Activated CD4-positive, alpha-beta T cell treated with anti-CD3 and anti-CD28 coated beads for 24 hours (primary cell): ENCODE measurements at places on chromosomes 13 and 19.
A peak's percentile ranks its signal among the peaks of the same experiment; 100 is the strongest.

GRCh38 chr13:67229481-67230403 lies at the start of gene PCDH9:
Gene PCDH9 (minus strand): TSS chr13:67230336. CDS start chr13:67228440, 1,896 bp downstream.
- DNase-seq, result no peak

GRCh38 chr19:13784731-13785452 lies 10.4 kb upstream of the ZSWIM4 start:
- peak; percentile 60 for DNase-seq

DNA sequence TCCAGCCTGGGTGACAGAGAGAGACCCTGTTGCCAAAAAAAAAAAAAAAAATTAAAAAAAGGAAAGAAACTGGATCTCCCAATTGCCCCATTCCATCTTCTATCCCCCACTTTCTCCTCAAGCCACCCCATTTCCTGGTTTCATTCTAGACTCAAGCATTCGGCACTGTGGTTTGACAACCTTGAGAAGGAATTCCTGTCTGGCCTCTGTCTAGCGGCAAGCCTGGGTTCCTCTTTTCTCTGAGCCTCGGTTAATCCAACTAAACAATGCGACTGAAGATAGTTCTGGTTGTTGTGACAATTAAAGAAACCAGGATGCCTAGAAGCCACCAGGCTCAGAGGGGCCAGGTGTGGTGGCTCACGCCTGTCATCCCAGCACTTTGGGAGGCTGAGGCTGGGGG lies 3.3 kb upstream of the C3 start:
- DNase-seq, result no peak

- no peak for DNase-seq
Observed at GRCh38 chr13:27868641-27869435, 51.0 kb upstream of the PDX1 start.

- DNase-seq, result no peak
Observed at GRCh38 chr13:101795025-101795424, 342.6 kb downstream of the ITGBL1 start.

GRCh38 chr19:54133312-54133956 lies 4.1 kb upstream of the CNOT3 start:
- no peak for DNase-seq

DNA sequence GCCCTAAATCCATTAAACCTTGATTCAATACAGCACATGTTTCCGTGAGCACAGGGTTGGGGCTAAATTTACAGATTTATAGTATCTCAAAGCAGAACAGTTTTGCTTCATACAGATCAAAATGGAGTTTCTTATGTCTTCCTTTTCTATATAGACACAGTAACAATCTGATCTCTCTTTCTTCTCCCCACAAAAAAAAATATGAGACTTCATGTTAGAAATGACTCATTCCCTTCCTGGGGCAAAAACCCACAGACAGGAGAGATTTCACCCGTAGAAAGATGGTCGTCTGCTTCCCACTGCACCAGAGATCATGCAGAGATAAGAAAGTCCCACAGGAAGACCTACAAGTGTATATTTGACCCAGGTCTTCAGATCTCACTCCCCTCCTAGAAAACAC lies 7.7 kb upstream of the ZNF611 start:
- no peak for DNase-seq

GRCh38 chr19:9498183-9498902 lies at the start of gene ZNF560:
Gene ZNF560 (minus strand): TSS chr19:9498616. CDS start chr19:9475313, 23,303 bp downstream.
- no peak for DNase-seq

DNA sequence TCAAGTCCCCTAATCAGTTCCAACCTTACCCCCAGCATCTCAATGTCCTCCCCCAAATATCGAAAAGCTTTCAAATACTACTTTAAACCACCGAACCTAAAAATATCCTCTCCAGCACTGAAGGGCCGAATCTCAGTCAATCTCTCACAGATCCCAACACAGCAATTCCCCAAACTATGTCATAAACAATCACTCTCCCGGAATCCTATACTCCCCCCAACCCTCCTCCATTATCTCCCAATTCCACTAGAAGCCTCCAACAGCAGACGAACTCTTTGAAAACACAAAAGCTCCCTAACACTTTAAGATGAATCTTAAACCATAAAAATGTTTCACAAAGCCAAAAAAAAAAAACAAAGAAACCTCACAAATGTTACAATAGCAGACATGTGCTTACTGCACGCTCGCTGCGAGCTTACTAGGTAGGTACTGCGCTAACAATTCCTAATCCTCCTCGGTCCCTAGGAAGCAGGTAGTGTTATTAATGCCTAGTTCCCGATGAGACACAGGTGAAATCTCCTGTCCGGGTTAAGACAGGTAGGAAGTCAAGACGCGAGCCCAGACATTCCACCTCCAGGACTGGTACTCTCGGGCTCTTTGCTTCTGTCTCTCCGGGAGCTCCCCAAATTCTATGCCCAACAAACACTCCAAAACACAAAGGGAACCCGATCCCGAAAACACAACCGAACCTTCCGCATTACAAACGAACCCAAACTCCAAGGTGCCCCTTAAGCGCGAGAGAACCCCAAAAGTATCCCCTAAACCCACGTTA lies 14.2 kb downstream of the FBXO46 start:
- no peak for DNase-seq

- DNase-seq, result no peak
Observed at GRCh38 chr13:40599747-40600146, 66.7 kb downstream of the FOXO1 start.

- no peak for DNase-seq
Observed at GRCh38 chr13:114154476-114154875, 22.1 kb upstream of the RASA3 start.

DNA sequence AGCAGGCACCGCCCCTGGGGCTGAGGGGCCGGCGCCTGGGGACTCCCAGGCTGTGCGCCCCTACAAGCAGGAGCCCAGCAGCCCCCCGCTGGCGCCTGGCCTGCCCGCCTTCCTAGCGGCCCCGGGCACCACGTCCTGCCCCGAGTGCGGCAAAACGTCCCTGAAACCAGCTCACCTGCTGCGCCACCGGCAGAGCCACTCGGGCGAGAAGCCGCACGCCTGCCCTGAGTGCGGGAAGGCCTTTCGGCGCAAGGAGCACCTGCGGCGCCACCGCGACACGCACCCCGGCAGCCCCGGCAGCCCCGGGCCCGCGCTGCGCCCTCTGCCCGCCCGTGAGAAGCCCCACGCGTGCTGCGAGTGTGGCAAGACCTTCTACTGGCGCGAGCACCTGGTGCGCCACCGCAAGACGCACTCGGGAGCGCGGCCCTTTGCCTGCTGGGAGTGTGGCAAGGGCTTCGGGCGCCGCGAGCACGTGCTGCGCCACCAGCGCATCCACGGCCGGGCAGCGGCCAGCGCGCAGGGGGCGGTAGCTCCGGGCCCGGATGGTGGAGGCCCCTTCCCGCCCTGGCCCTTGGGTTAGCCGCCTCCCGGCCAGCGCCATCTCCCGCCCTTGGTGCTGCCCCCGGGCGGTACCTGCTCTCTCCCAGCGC lies 16.1 kb upstream of the GALP start:
- DNase-seq, result no peak

DNA sequence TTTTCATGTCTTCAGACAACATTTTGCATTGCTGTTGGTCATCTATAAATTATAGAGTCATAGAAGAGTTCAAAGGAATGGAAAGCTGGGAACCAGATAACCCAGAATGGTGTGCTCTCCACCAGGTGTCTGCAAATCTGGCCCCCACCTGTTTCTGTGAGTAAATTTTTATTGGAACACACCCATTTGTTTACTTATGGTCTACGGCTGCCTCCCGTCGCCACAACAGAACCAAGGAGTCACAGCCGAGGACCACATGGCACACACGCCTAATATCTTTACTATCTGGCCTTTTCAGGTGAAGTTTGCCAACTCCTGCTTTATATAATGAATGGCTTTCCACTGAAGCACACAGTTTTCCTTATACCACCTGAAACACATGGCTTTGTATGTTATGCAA lies 58.2 kb downstream of the EFNB2 start:
- no peak for DNase-seq

GRCh38 chr13:100275746-100276145 lies 186.9 kb downstream of the PCCA start:
- DNase-seq, result no peak

DNA sequence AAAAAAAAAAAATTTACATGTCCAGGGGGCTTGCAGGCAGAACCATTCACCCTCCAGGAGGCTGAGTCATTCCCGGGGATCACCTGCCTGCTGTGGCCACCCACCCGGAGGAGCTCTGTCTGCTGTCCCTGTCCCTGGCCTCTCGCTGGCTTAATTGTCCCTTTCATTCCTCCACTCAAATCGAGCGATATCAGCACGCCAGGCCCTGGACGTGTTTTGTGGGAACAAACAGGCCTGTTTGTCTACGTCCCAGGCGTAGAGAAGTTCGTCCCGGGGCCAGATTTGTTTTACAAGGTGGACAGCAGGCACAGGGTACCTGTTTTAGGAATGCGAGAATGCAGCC lies 21.2 kb downstream of the SULT2B1 start:
- no peak for DNase-seq

- no peak for DNase-seq
Observed at GRCh38 chr13:105442949-105443699, 1092.3 kb downstream of the EFNB2 start.

- no peak for DNase-seq
Observed at GRCh38 chr13:94009701-94010100, 469.8 kb downstream of the DCT start.

GRCh38 chr13:79742923-79743322 lies 262.0 kb downstream of the NDFIP2 start:
- DNase-seq, result no peak

DNA sequence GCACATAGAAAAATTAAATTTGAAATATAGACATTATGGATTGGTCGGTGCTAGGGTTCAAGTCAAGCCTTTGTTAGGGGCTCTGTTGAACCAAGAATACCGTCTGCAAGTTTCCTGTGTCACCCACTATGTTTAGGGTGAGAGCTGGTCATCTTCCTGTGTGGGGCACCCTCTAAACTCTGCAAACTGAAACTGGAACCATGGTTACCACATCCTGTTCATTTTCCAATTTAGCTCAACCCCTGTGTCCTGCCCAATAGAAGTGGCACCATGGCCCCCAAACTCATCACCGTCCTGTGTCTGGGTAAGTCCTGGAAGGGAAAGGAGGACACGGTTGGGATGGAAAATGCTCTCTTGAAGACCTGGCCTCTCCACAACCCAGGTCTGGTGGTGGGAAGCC lies 29.9 kb downstream of the LAIR2 start:
- DNase-seq, result no peak

GRCh38 chr19:49157445-49158224 lies at the start of gene TRPM4:
Gene TRPM4 (plus strand): TSS chr19:49157792. CDS start chr19:49157867, 75 bp downstream.
- DNase-seq, result peak; percentile 61

DNA sequence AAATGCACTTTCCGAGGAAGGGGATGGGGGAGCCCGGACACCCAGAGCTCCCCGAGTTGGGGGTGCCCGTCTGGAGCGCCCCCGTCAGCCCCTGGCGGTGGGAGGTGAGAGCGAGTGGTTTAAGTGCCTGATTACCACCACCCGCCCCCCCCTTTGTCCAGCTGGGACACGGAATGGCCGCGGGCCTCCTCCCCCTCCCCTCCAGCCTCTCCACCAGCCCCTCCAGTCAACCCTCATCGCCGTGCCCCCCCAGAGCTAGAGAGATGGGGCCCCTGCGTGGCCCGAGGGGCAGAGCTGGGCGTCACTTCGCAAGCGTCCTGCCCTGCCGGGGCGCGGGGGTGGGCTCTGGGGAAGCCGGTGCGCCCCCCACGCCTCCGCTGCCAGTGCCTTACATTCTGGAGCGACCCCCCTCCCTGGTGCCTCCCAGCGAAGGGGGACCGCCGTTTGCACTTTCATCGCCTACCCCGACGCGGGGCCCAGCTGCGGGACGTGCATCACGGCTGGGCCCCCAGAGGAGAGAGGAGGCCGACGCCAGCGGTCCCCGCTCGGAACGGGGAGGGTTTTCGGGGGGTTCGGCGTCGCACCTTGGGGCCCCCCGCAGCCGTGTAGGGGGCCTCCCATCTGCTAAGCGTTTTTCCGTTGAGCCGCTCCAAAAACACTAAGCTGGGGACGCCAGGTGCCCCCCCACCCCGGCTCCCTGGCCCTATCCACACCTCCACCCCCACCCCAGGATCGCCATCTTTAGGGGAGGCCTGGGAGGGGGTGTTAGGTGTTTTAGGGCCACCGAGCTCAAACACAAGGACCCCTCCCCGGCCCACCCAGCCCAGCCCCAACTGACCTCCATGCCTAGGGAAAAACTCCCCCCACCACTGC lies 16.4 kb downstream of the SMIM24 start:
- DNase-seq, result no peak

- no peak for DNase-seq
Observed at GRCh38 chr19:30547246-30547645, 175.1 kb downstream of the ZNF536 start.

GRCh38 chr19:4715529-4716221 lies 8.0 kb downstream of the DPP9 start:
- no peak for DNase-seq

- no peak for DNase-seq
Observed at GRCh38 chr19:27740396-27740795, 1472.6 kb downstream of the UQCRFS1 start.

- DNase-seq, result no peak
Observed at GRCh38 chr13:92224825-92225224, 826.4 kb downstream of the GPC5 start.

DNA sequence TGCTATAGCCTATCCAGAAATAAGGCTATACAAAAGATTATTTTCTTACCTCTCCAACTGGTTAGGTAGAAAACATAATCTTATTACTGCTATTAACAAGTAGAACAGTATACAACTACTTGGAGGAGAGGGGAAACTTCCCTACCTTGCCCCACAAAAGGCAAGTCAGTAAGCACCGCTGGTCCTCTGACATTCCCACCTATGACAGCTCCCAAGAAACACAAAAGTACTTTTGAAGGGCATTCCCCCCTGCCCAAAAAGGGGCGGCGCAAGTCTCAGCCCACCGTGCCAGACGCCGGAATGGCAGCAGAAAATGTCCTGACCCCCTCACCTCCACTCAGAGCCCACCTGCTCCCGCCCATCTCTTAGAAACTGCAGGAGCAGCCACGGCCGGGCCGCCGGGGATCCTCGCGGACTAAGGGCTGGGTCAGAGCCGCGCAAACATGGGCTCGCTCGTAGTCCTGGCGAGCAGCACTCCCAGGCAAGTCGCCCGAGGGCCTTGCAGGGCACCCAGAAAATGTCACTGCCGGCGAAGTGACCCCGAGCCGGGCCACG lies 437 bp downstream of the SUCLA2 start:
- peak; percentile 3 for DNase-seq

DNA sequence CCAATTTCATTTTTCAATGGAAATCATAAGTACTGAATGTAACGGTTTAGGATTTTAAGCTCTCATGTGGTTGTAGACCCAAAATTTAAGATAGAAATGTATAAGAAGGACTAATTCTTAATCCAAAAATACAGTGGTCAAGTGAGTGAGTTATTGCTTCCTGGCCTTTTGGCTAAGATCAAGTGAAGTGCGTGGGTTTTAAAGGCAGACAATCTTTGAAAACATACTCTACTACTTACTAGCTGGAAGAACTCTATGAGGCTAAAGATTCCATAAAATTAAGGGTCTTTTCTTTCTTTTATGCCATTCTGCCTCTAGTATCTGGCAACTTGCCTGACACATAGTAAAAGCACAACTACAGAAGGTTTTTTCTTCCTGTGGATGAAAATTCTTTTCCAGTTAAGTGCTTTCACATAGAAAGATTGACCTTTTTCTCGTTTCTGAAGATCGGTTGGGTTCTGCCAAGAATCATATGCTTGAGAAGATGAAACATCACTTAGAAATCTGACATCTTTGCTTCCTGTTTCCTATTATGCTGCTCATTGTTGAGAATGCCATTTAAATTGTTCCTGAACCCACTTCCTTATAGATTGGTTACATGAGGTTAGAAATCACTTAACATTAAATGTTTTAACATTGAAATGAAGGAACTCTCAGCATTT lies 26.4 kb upstream of the SCEL start:
- DNase-seq, result no peak
